Tongue (tissue), 3 donors: ENCODE measurements at places on chromosomes 5 and 9.

- peak; percentile 94 for DNase-seq
Measured at GRCh38 chr9:113568571-113569321, 105.2 kb downstream of the RGS3 start.

- peak; percentile 73 for DNase-seq
Measured at GRCh38 chr5:1568201-1568979, 44.6 kb upstream of the LPCAT1 start.

GRCh38 chr5:171782332-171782966, 3.2 kb upstream of the SMIM23 start:
- DNase-seq = no peak

DNA sequence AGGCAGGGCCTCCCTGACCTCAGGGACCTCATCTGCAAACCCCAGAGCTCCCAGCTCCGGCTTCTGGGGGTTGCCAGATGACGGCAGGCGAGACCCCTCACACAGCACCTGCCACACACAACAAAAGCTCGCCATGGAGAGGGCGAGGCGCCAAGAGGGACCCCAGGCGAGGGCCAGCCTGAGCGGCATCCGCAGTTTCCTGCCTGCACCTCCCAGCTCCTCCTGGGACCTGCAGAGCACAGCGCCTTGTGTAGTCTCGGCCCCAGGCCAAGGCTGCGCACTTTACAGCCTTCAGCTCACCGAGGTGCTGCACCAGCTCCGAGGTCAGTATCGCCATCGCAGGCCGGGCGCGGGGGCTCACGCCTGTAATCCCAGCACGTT, 82.4 kb upstream of the ADAMTS2 start:
- DNase-seq = no peak

DNA sequence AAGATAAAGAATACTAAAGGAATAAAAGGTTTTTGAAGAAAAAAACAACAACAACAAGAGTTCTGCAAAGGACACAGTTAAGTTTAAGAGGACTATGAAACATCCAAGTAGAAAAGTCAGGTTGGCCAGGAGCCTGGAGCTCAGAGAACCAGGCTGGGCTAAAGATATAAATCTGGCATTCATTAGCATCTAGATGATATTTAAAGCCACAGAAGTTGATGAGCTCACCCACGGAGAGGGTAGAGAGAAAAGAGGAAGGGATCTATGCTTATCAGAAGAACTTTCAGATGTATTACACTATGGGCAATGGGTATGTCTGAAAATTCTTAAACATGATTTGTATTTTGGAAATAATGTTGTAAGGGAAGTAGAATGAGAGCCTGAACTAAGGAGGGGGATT, 9.9 kb downstream of the MIER3 start:
- DNase-seq = no peak

DNA sequence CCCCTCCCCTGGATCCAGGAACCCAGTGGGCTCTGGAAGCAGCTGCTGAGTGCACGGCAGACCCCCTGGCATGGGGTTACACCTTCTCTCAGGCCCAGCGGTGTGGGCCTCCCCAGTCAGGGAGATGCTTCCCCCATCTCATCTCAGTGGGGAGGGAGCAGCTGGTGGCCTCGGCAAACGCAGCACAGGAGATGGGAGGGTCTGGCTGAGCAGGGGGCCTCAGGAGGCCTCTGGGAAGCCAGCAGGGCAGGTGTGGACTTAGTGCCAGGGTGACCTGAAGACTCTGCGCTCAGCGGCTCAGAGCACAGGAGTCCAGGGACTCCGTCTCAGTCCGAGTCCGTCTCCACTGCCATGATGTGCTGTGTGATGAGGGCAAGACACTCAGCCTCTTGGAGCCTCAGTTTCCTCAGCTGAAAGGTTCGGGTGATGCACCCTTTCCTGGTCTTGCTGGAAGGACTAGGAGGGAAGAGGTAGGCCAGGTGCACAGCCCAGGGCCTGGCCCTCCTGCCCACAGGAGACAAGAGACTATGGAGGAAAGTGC, 100.6 kb downstream of the GTF3C4 start:
- DNase-seq = no peak

GRCh38 chr5:179255527-179256327, 89.5 kb downstream of the ADAMTS2 start:
- DNase-seq = no peak

GRCh38 chr9:6757132-6757455, 679 bp upstream of the KDM4C start:
- DNase-seq = peak; percentile 84

DNA sequence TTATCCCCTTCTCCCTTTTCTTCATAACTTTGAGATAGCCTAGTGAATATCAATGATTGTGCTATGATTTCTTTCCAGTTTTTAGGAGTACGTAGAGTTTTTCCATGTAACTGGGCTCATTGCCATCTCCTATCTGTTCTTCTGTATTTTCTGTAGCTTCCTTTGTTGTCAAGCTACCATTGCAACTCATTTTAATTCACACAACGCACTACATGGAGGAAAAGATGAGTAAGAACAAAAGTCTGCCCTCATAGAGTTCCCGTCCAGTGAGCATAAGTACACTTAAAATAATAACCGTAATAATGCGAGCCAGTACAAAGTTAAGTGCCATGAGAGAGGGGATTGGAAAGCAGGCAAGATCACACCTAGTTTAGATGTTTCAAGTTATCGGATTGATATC, 177.7 kb downstream of the PAM start:
- DNase-seq = no peak

- peak; percentile 50 for DNase-seq
Measured at GRCh38 chr5:112109331-112110007, 309.6 kb downstream of the EPB41L4A start.

DNA sequence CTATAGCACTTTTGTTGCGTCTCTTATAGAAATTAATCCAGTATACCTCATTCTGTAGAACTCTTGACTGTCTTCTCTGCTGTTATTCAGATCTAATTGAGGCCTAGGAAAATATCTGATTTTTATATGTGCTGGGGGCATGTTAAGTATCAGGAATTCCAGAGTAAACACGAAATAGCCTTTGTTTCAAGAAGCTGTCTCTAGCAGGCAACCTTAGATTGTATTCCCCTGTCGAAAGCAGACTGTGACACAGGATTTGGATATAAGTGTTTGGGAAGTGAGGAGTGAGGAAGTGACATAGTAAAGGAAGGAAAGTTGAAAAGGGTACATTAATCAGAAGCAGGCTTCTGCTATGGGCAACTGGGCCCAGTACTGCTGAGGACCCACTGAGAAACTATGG, 72.1 kb upstream of the RASA1 start:
- DNase-seq = no peak

DNA sequence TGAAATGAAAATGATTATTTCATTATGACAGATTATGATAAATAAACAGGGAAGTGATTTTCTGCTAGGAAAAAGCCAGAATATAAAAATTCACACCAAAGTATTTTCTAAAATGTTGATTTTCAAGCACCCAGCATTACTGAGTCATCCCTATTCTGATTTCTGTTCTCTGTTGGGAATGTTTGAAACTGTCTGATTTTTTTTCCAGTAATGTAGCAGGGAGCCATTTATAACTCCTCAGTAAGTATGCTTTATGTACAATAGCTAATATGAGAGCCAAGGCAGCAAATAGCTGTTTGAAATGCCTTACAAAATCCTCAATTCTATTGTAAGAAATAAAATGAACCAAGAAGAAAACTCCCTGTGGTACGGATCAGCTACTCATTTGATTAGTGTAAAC, 471.7 kb upstream of the TYRP1 start:
- DNase-seq = no peak

GRCh38 chr9:127186806-127187205, 64.4 kb upstream of the ANGPTL2 start:
- DNase-seq = no peak

- DNase-seq = no peak
Measured at GRCh38 chr5:71011194-71011792, 13.8 kb downstream of the NAIP start.

GRCh38 chr9:116163293-116164055, 9.9 kb downstream of the PAPPA start:
- no peak for DNase-seq

DNA sequence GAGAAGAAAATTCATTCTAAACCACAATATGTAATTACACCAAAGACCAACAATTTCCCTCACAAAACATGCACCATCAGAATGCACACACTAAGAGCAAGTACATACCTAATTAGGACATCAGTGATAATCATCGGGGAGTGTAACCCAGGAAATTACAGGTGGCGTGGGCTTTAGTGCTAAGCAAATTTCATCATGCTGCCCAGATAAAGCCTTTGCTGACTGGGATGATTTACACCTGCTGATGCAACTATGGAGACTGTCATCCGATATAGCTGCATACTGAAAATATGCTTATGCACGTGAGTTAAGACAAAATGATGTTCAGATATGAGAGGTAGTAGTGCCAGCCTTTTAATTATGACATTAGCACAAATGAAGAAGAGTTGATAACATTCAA, 123.2 kb downstream of the DCP2 start:
- no peak for DNase-seq

GRCh38 chr9:93262537-93263310, 78.8 kb downstream of the WNK2 start:
- DNase-seq = no peak

GRCh38 chr5:33969572-33970452, 14.7 kb downstream of the SLC45A2 start:
- DNase-seq = peak; percentile 63

GRCh38 chr9:127405344-127406125, 8.6 kb downstream of the SLC2A8 start:
- DNase-seq = no peak

GRCh38 chr5:90294604-90295003, 115.0 kb downstream of the CETN3 start:
- no peak for DNase-seq

- DNase-seq = peak; percentile 58
Measured at GRCh38 chr9:128892221-128892921, 10.4 kb downstream of the LRRC8A start.

- no peak for DNase-seq
Measured at GRCh38 chr5:39208471-39208870, 10.9 kb downstream of the FYB1 start.

GRCh38 chr5:8865266-8865665, 680.6 kb downstream of the SEMA5A start:
- DNase-seq = no peak

GRCh38 chr5:128252196-128252595, 168.6 kb downstream of the SLC12A2 start:
- peak; percentile 24 for DNase-seq

GRCh38 chr9:136611606-136612005, 51.1 kb upstream of the EGFL7 start:
- no peak for DNase-seq

DNA sequence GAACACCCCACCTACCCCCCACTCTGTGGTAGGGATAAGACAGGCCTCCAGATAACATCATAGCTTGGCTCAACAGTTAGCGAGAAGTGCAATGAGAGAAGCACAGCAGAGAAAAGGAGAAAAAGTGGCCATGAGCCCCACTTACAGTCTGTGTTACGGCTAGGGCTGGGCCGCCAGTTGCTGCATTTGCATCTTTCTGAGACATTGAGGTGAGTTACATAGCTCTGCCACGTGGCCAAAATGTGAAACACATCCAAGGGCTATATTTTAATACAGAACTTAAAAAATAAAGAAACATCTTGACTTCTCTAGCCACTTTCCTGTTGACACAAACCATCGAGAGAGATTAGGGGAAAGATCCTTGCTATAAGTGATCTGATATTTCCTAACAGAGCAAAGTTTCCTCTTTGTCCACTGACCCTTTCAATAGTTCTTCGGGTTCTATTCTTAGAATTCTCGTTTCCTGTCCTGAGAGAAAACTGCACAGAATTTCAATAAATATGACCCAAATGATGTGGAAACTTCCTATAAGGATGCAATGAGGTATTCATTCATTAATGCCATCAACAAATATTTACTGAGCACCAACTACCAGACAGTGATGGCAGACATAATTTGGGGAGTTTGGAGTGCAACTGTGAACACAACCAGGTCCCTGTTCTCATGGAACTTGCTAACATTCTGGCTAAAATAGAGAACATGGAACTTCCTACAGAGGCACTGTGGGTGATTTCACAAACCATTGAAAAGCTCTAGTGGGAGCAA, 3.2 kb upstream of the TLE4 start:
- no peak for DNase-seq

- no peak for DNase-seq
Measured at GRCh38 chr9:79237861-79238260, 333.9 kb upstream of the TLE4 start.

DNA sequence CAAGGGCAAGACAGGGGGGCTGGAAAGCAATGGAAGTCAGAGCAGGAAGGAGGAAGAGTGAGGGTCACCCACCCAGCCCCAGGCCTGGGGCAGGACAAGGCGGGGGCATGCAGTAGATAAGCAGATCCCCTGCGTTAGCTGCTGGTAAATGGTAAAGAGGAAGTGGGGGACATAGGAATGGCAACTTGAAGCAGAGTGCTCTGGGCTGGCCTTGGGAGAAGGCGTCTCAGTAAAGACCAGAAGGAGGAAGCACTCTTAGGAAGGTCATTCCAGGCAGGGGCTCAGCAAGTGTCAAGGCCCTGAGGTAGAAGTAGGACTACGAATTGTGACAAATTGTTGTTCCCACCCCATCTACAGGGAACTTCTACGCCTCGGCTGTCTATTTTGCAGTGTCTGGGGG, 15.1 kb downstream of the TCOF1 start:
- DNase-seq = no peak

DNA sequence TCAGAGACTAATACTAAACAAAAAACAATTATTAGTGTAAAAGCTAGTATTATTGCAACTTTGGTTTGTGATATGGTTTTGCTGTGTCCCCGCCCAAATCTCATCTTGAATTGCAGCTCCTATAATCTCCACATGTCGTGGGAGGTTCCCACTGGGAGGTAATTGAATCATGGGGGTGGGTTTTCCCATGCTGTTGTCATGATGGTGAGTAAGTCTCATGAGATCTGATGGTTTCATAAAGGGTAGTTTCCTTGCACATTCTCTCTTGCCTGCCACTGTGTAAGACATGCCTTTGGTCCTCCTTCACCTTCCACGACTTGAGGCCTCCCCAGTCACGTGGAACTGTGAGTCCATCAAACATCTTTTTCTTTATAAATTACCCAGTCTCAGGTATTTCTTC, 325.9 kb upstream of the DAB2 start:
- DNase-seq = no peak
